MG63 (cell line): ENCODE measurements at places on chromosomes 11 and 22.

GRCh38 chr22:49499433-49500075, 328.1 kb downstream of the BRD1 start:
- no peak for DNase-seq

GRCh38 chr11:71169313-71169712, 83.1 kb downstream of the SHANK2 start:
- peak; percentile 20 for DNase-seq

- no peak for DNase-seq
Measured at GRCh38 chr11:86119077-86119476, 50.2 kb upstream of the PICALM start.

DNA sequence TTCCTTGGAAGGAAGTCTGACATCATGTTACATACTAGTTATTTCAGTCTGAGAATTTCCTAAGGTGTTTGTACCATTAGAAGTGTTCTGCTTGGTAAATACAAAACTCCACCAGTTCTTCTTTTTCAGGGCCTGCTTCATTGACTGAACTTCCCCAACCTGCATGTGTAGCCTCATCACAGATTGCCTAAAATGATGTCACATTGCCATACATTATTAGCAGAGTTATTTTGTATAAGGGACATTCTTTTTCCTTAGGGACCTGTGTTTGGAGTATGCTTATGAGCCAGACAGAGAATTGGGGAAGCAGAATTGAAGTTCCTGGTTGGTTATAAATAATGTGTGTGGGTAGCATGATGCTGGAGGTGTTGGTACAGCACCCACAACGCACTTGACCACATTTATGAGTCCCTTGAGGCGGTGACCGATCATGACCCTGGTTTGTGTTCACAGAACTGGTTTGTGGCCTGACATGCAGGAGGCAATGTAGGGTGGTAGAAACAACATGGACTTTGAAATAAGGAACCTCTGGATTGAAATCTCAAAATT, 16.4 kb upstream of the MMP7 start:
- DNase-seq: no peak

- peak; percentile 10 for DNase-seq
Measured at GRCh38 chr11:113991170-113991569, 16.3 kb downstream of the HTR3A start.

- DNase-seq: no peak
Measured at GRCh38 chr22:47594836-47595521, 832.5 kb downstream of the TBC1D22A start.

- DNase-seq: no peak
Measured at GRCh38 chr11:72781313-72782080, 12.3 kb downstream of the STARD10 start.

DNA sequence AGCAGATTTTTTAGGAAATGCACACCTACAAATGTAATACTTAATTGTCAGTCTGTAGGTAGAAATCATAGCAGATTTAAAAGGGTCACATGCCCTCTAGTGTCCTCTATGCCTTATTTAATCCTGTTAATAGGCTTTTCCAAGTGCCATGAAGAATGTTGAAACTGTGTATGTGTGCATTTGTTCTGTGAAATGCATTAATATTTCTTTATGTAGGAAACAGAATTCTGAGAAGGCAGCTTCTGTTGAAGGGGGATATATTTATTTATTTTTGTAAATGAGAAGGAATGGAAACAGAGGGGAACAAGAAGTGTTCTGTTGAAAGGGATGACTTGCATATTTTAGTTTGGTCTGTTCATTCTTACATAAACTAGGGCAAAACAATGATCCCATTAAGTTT, 51.0 kb downstream of the SVIP start:
- no peak for DNase-seq

- DNase-seq: no peak
Measured at GRCh38 chr11:71193431-71193830, 58.9 kb downstream of the SHANK2 start.

DNA sequence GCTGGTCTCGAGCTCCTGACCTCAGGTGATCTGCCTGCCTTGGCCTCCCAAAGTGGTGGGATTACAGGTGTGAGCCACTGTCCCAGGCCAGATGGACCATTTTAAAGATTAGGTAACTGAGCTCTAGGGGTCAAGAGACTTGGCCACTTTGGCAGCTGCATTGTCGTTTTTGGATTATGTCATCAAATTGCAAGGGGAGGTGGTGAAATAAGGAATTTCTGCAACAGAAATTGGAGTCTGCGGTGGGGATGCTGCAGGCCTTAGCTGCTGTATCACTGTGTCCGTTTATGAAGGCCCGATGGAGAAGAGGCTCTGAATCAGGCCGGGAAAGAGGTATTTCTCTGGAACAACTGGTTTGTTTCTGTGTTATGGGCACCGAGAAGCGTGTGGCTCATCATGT, 34.6 kb downstream of the PTPRJ start:
- no peak for DNase-seq

GRCh38 chr11:75631086-75631730, 37.6 kb downstream of the MAP6 start:
- no peak for DNase-seq

DNA sequence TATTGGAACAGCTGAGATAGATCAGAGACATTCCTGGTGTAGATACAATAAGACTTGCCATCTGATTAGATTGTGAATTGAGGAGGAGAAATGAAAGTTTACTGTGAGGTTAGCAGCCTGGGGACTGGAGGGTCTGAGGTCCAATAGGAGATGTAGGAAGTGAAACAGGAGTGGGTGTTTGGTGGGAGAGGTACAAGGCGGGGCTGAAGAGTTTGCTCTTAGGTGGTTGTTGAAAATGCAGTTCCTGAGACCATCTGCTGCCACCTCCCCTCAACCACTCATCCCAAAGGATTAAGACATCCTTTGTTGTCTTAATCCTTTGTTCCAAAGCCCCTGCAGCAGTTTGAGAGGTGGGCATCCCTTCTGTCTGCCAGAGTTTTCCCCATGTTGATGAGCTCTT, 14.8 kb downstream of the PIWIL4 start:
- no peak for DNase-seq

DNA sequence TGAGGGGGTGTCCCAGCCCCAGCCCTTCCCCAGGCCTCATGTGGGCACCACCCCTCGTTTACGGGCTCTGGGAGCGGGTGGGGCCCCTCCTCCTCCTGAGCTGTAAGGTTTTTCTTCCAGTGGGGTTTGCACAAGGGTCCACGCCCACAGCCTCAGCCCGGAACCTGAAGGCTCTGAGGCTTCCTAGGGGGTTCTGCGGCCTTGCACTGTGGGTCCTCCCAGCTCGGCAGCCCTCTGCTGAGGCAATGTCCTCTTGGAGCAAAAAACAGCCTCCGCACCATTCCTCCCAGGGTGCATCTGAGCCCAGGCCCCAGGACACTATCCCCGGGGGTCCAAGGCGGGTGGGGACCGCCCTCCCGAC, 14.1 kb downstream of the H19 start:
- DNase-seq: no peak

- DNase-seq: no peak
Measured at GRCh38 chr11:1893581-1894359, 2.1 kb upstream of the PRR33 start.

- no peak for DNase-seq
Measured at GRCh38 chr11:72001285-72001684, 2.6 kb downstream of the IL18BP start.

DNA sequence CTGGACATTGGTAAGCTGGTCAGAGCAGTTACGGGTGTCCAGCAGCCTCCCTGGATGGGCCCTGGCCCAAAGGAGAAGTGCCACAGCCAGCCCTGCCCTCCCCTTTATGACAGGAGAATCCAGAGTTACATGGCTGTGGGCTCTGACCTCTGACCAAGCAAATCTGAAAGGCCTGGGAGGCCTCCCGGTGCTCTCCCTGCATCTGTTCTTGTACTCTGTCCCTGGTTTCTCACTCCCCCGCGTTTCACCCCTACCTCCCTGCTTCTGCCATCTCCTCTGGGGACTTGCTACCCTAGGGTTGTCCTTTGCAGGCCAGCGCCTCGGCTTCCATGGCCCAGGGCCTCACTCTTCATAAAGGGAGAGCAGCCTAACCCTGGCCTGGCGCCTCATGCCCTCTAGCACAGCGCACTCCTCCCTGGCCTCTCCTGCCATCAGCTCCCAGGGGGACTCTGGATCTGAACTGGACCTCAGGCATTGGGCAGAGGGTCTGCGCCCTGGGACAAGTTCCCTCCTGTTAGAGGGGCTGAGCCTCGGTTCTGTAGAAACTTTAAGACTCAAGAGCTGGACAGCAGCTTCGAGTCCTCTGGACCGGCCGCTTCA, 10.7 kb downstream of the PICK1 start:
- DNase-seq: no peak

DNA sequence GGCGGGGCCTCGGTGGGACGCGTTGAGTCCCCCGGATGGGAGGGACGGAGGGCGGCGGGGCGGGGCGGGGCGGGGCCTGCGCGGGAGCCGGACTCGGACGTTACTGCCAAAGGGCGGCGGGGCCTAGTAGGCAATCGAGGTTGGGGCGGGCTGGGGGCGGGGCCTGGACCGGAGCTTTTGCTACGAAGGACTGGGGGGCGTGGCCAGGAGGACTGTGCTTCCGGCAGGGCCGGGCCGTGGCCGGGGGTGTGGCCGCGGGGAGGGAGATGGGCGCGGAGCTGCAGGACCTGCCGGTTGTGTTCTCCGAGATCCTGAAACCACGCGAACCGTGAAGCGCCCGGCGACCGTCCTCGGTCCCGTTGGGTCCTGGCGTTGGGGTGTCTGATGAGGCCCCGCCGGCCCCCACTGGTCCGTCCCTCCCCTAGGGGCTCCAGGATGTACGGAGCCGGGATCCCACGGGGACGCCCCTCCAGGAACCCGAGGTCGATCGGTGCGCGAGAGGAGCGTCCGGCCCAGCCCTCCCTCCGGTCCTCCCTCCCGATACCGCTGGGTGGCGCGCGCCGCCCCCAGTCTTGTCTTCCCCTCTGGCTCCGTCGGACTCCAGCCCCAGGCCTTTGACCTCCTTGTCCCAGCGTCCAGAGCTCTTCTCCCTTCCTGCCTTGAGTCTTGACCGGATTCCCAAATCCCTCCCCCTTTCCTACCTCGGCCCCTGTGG, 648 bp upstream of the NUDT8 start:
- peak; percentile 97 for DNase-seq

DNA sequence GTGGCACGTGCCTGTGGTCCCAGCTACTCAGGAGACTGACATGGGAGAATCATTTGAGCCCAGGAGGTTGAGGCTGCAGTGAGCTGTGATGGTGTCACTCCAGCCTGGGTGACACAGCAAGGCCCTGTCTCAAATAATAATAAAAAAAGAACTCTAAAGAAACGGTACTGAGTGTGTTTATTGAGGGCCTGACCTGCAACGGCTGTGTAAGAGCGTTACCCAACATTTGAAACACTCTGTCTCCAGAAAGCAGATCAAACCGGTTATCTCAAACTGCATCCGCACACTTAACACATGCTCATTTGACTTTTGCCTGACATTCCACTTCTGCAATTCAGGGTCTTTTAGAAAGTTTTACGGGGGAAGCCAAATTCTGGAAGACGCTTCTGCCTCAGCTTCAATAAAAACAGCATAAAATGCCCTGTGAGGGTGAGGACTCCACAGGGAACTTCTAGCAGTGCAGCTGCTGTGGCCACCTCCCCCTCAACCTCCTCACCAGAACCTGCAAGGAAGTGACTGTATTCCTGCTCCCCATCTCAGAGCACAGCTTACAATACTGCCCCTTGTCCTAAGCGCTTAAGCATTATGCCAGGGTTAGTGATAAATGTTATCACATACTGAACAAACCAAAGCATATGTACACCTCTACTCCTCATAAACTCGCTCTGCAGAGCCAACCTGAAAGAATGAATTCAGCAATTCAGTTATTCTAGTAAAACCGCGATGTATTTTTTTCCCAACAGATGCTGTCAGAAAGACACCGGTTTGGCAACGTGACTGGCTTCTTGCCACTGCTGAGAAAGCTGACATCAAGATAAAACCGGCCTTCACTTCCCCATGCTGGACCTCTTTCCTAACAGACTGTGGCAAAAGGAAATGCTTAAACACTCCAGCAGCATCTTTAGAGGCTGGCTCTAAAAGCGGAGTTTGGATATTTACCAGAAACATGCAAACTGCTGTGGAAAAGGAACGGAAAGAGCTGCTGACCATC, 52.2 kb downstream of the PRDM10 start:
- no peak for DNase-seq

GRCh38 chr11:64233913-64234586, at the start of gene VEGFB:
Gene VEGFB, plus strand, starts transcription at chr11:64234584. Its CDS starts 250 bp downstream, at chr11:64234834.
- peak; percentile 74 for DNase-seq
